ENCODE measurements at places on chromosomes 11 and 22.

DNA sequence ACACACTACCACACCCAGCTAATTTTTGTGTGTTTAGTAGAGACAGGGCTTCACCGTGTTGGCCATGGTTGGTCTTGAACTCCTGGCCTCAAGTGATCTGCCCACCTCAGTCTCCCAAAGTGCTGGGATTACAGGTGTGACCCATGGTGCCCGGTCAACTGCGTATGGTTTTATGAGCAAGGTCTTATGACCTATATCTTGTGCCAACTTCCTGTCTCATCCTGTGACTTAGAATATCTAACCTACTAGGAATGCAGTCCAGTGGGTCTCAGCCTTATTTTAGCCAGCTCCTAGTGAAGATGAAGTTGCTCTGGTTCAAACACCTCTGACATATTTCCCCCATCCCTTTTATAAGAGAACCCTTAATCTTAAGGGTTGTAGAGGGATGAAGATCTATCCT lies 66.1 kb upstream of the OR5AN1 start:
- DNase-seq, result no peak

- DNase-seq, result no peak
Measured at GRCh38 chr11:113952070-113952469, 22.8 kb upstream of the HTR3A start.

DNA sequence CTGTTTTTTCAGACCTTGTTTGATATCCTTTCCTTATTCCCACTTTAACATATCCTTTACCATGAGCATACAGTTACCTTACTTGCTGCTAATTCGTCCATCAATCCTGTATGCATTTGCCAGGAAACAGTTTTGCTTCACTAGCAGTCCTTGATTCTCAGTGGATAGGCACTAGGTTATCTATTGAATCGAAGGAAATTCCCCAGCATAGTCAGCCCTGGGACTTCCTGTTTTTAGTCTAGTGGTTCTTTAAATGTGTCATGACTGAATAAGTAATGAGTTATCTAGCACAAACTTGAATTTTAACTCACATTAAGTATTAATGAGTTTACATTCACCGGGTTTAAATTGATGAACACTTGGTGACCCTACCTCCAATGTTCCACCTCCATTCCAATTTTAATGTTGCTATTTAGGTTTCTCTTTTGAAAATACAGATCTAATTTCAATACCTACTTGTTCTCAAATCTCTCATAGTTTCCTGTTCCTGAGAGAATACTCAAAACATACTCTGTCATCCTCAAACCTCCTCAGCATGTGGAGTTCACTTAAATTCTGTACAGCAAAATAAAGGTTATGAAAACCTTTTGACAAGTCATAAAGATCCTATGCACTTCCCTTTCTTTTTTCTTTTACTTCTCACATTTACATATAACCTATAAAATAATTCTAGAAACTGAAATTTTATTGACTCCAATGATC lies 1375.1 kb upstream of the TENM4 start:
- no peak for DNase-seq

- no peak for DNase-seq
Measured at GRCh38 chr11:64165481-64165841, 452 bp downstream of the MACROD1 start.

- no peak for DNase-seq
Measured at GRCh38 chr11:1422481-1422880, 32.7 kb downstream of the BRSK2 start.

DNA sequence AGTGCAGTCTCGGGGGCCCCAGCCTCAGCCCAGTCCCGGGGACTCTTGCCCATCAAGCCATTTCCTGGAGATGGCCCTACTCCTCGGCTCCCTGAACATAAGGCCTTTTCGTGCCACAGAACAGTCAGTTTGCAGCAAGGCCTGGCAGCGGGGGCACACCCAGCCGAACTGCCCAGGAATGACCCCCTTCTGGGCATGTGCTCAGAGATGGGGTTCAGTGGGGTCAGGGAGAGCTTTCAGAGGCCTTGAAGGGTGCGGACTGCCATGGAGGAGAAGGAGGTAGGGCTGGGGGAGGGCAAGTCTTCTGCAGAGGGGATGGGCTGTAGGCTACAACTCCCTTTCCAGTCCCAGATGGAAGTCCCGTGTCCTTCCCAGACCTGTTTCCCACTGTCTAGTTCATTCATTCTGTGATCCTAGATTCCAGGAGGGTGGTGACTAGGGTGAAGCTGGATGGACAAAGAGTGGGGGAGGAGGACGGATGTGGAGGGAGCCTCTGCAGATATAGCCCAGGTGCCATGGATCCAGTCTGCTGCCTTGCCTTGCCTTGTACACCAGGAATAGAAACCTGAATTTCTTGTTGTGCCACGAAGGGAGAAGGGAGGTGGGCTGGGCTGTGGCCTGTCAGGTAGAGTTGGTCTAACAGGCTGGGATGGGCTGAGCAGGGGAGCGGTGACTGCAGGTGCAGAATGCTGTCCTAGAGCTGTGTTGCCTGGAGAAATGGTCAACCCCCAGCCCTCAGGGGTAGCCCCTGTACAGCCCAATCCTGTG lies 14.2 kb upstream of the OMP start:
- DNase-seq, result no peak
